ENCODE measurements at places on chromosomes 3 and 15.
A peak's percentile ranks its signal among the peaks of the same experiment; 100 is the strongest.

DNA sequence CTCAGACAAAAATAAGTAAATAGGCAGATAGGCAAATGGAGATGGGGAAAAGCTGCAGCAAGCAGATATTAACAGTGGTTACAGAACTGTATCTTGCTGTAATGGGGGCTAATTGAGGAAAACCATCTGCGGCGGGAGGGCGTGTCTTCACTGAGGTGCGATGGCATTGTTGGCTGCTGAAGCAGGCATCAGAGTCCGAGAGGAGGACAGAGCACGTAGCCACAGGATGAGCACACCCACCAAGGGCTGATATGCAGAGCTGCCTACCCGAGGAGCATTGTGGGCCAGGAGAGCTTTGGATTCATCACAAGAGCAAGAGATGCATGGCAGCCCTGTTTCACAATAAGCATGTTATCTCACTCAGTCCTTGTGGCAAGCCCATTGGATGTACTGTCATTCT is 30.4 kb downstream of the CHRNA7 start:
- DNase-seq = no peak

GRCh38 chr15:57861034-57861638 is 154.6 kb downstream of the POLR2M start:
- no peak for DNase-seq

DNA sequence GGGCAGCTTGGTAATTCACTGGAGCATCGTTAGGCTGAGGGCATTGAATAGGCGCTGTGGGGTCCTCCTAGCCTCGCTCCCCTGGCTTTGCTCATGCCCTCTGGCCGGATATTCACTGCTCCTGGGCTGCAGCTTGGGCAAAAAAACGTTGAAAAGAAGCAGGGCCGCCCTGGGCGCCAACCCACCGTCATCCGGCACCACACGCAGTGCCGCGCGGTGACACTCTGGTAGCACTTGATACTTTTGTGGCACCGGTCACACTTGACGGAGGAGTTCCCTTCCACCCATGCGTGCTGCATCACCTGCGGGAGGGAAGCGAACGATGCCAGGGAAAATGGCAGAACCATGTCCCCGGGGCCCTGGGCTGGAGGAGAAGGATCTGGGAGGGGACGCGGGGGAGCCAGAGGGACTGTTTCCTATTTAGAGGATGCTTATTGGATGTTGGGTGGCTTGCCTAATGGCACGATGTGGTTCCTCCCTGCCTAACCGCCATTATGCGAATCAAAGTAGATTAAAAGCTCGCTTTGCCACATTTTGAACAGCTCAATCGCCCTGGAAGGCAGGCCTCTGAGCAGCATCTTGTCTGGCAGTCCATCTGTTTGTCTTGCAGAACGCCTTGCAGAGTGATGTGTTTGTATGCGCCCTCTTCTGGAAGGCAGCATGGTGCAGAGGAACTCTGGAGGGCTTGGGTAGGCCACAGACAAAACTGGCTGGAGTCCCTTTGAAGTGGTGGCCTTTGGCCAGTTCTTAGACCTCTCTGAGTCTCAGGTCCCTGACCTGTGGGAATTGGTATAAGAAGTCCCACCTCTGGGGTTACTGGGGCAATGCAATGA is 93.2 kb downstream of the DGKG start:
- DNase-seq = no peak

DNA sequence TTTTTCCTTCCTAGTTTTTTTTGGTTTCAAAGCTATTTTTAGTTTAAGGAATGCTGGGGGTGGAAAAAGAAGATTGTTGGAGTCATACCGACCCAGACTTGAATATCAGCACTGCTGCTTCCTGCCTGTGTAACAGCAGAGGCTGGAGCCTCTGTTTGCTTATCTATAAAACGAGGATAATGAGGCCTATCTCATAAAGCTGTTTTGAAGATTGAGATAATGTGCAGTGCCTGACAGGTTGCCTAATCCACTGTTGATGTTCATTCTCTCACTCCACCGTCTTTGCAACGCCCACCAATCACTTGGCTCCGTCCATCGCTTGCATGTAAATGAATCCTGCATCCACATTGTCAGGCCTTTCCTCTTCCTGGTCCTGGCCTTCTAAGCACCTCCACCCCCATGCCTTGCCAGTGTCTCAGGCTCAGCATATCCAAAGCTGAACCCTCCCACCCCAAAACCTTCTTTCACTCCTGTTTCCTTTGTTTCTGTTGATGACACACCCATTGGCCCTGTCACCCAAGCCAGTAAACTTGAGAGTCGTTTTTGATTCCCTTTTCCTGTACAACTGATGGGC is 94.9 kb downstream of the MEX3B start:
- DNase-seq = peak; percentile 79

DNA sequence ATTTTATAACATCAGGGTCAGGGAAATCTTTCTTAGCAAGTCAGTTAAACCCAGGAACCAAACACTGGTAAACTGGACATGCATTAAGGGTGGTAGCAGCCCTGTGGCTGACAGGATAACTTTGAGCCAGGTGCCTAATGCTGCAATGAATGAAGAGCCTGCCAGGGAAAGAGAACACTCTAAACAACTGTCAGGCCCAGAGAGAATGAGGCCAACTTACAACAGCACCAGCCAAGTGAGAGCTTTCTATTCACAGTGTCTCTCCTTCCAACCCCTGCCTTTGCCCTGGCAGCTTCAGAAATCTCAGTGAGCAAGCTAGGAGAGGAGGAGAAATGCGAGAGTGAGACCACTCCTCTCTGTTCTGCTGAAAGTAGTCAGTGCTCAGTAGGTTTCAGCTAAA is 50.4 kb upstream of the ATP2C1 start:
- no peak for DNase-seq

DNA sequence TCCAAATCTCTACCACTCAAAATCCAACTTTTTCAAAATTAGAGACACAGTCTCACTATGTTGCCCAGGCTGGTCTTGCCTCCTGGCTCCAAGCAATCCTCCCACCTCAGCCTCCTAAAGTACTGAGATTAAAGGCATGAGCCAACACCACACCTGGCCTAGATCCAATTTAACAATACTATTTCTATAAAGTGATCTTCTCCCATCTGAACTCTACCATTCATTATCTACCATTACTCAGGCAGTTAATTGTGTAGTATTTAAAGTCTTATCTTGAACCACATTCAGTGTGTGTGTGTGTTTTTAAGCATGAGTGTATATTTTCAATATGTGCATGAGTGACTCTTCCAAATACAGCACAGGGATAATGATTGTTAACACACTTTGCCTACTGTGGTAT is 77.0 kb downstream of the INO80 start:
- no peak for DNase-seq

GRCh38 chr3:172084871-172085556 is 45.6 kb downstream of the FNDC3B start:
- DNase-seq = no peak

- no peak for DNase-seq
These were observed 929.4 kb downstream of the ROBO1 start for GRCh38 chr3:78838362-78838761.

GRCh38 chr15:51227940-51228732 is 110.3 kb downstream of the CYP19A1 start:
- DNase-seq = peak; percentile 29

- DNase-seq = peak; percentile 85
These were observed 10.6 kb upstream of the TNIK start for GRCh38 chr3:171470714-171471227.

- DNase-seq = no peak
These were observed 34.8 kb upstream of the RPL32 start for GRCh38 chr3:12875857-12876836.

GRCh38 chr3:113008117-113008516 is 17.3 kb downstream of the GTPBP8 start:
- no peak for DNase-seq

GRCh38 chr3:137032465-137033120 is 74.8 kb downstream of the IL20RB start:
- peak; percentile 27 for DNase-seq

GRCh38 chr3:127613406-127613805 is 15.2 kb downstream of the MCM2 start:
- no peak for DNase-seq

- no peak for DNase-seq
These were observed 12.6 kb downstream of the KAT2B start for GRCh38 chr3:20052851-20053250.

GRCh38 chr15:55532944-55533343 is 24.9 kb upstream of the DNAAF4 start:
- DNase-seq = no peak

DNA sequence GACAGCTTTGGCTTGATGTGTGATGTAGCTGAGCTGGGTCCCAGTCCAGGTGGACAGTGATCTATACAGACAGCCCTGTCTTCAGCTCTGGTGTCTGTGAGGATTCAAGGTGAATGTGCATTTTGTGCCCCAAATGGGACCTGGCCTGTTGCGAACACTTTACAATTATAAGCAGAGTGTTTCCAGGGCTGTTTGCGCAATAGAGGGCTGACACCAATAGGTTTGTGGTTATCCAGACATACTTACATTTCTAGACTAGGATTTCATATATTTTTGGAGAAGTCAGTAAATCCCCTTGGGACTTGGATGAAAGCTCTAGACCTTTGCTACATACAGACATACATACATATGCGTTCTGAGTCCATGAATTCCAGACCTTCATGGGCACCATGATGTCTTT is 4.2 kb upstream of the TATDN2 start:
- DNase-seq = no peak

DNA sequence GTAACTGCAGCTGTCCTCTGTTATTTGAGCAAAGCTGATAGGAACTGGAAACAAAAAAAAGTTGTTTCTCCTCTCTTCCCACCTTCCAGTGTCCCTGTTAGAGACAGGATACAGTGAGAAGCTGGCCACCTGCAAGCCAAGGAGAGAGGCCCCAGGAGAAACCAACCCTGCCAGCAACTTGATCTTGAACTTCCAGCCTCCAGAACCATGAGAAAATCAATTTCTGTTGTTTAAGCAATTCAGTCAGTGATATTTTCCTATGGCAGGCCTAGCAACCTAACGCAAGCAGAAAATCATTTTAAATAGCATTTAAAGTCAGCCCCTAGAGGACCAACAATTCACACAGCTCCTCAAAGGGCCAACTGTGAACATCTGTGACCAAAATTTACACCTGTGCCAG is 291.3 kb downstream of the OXSM start:
- DNase-seq = no peak

DNA sequence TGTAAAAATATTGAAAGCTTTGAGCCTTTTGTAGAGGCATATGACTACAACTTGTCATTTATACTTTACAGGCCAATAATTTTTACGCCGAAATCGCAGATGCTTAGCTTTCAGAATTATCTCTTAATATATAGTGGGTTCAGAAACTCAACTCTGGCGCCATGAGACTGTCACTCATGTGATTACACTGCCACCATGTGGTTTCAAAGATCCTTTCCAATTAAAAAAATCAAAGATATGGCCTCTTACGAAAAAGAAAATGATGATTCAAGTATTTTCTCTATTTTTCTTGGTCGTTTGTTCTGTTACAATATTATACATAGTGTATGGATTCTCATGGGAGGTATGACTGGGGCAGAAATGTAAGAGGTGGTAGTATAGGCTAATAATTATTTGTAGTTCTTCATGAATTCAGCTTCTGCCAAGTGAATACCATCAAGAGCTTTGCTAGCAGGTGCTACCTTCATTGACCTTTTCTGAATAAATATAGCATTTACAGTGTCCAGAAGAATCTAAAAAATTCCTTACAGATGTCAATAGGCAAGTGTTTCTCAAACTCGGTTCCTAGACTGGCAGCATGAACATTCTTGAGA is 751.7 kb upstream of the GOLIM4 start:
- DNase-seq = no peak

- no peak for DNase-seq
These were observed 90.4 kb downstream of the TJP1 start for GRCh38 chr15:29731865-29732264.

DNA sequence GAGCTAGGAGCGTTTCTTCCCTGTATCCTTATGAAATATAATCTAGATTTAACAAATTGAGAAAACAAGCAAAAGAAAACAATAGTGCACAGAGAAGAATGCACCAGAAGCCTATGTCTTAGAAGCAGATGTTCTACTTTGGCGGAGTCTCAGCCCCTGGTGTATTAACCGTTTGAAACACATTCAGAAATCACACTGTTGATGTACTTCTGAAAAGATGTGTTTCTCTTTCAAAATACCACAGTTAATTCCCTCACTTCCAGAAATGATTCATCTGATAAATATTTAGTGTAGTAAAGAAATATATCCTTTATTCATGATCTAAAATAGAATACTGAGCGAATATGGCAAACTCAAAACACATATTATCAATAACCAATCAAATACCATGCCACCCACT is 77.7 kb downstream of the CBLB start:
- DNase-seq = no peak

GRCh38 chr3:71052716-71053115 is 530.8 kb downstream of the FOXP1 start:
- no peak for DNase-seq

- DNase-seq = no peak
These were observed 389.4 kb downstream of the DIPK2A start for GRCh38 chr3:144361002-144361401.

DNA sequence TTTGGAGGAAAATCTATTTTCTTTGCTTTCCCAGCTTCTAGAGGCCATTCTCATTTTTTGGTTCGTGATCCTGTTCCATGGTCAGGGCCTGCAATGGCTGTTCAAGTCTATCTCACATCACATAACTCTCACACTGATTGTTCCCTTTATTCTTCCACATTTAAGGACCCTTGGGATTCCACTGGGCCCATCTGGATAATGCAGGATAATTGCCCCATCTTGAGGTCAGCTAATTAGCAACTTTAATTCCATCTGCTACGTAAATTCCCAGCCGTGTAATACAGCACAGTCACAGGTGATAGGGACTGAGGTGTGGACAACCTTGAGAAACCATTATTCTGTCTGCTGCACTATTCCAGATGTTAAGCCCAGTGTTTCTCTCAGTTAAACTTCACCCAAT is 311.6 kb upstream of the CNTN4 start:
- DNase-seq = no peak

GRCh38 chr15:82963471-82964341 is 11.2 kb upstream of the HOMER2 start:
- DNase-seq = no peak

DNA sequence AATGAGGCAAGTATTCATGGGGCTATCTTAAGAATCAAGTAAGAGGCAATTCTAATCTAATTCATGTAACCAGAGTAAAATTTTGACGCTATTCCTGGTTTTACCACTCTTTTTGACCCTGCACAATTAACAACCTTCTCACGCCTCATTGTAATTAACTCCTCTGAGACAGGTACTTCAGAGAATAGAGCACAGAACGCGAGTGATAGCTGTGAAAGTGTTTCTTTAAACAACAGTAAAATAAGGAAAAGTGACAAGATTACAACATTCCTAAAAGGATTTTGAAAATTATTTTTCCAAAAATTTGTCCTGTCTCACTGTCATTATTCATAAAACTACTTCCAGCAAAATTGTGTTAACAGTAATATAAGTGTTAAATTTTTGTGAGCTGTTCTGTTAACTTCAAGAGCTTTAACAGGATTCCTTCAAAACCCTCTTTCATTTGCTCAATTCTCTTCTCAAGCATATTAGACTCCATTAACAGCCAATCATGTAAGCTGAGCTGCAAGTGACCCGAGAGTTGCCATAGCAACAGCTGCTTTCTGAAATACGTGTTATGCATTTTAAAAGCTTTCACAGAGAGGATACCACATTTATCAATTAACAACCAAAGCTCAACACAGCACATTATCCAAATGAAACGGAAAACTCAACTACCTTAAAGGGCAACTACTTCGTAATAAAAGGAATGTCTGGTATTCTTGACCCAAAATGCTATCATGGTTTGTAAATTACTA is 93.1 kb downstream of the STAG1 start:
- no peak for DNase-seq

- DNase-seq = no peak
These were observed 97.1 kb downstream of the CD47 start for GRCh38 chr3:107993771-107994170.
